Endothelial cell (in vitro differentiated cells): ENCODE measurements at places on chromosomes 1 and 21. TPM values are rescaled to one million over a fixed set of nuclear protein-coding genes. Genes with fewer than 3 reads are reported as not detected.

DNA sequence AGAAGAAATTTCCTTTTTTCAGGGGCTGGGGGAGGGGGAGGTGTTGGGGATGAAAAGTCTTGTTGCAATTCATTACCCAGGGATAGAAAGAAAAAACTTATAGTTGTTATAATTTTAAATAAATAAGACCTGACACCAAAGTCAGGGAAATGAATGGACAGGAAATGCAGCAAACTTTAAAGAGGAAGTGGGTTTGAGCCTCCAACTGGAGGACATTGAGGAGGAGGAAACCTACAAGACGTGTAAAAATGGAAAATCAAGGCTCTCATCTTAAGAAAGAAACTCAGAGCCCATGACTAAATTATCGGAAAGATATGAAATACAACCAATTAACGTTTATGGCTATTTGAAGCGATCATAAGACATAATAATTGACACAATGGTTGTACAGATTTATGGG is 54.4 kb downstream of the NIBAN1 start:
- no peak overlapping the region for H3K4me3 ChIP-seq
- no peak overlapping the region for H3K27ac ChIP-seq
- no peak for DNase-seq
- peaks cover 5% of the 10 kb centered on the region for H3K27me3 ChIP-seq
- H3K36me3 ChIP-seq, result no peaks in the 10 kb centered on the region
- peaks cover 4% of the 10 kb centered on the region for H3K4me1 ChIP-seq

- no peak for DNase-seq
- H3K27ac ChIP-seq, result no peak overlapping the region
- H3K4me1 ChIP-seq, result peaks cover 3% of the 10 kb centered on the region
- H3K36me3 ChIP-seq, result no peaks in the 10 kb centered on the region
- H3K4me3 ChIP-seq, result no peak overlapping the region
- no peaks in the 10 kb centered on the region for H3K27me3 ChIP-seq
These were observed 89.3 kb downstream of the EDEM3 start for GRCh38 chr1:184665360-184665759.

GRCh38 chr1:217564833-217565232 is 66.1 kb downstream of the GPATCH2 start:
- no peaks in the 10 kb centered on the region for H3K27me3 ChIP-seq
- H3K27ac ChIP-seq, result no peak overlapping the region
- H3K4me3 ChIP-seq, result no peak overlapping the region
- no peak for DNase-seq

Gene GPA33
- 0.10 TPM for total RNA-seq

Gene ZNF687
- total RNA-seq, result 29.9 TPM
